Kidney epithelial cell (primary cell): ENCODE measurements at places on chromosomes 2 and 18. TPM values are rescaled to one million over a fixed set of nuclear protein-coding genes. Genes with fewer than 3 reads are reported as not detected.

- no peak for DNase-seq
Observed at GRCh38 chr2:241762933-241763369, 13.7 kb upstream of the GAL3ST2 start.

The CRYGC gene
- not detected in 2 replicates for total RNA-seq

DNA sequence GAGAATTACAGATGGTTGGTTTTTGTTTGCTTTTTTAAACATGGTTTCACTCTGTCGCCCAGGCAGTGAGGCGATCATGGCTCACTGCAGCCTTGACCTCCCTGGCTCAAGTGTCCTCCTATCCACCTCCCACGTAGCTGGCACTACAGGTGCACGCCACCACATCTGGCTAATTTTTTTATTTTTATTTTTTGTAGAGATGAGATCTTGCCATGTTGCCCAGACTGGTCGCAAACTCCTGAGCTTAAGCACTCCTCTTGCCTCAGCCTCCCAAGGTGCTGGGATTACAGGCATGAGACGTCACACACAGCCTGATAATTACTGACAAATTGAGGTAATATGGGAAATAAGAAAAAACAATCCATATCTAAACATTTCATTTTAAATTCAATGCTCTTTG, 110.5 kb upstream of the ZSWIM2 start:
- no peak for DNase-seq

DNA sequence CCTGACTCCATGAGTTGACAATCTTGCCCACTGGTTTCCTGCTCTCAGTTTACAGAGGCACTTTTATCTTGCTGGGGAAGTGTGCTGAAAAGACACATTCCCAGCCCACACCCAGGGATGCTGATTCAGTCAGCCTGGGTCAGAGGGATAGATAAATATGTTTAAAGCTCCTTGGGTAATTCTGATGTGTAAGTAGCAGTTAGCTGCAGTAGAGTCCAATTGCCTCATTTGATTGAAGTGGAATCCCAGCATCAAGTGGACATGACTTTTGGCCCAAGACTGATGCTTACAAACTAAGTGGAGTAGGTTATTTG, 29.4 kb downstream of the PSD4 start:
- no peak for DNase-seq

- DNase-seq, result peak; percentile 75
Observed at GRCh38 chr2:122634256-122634655, 878.8 kb downstream of the TSN start.

DNA sequence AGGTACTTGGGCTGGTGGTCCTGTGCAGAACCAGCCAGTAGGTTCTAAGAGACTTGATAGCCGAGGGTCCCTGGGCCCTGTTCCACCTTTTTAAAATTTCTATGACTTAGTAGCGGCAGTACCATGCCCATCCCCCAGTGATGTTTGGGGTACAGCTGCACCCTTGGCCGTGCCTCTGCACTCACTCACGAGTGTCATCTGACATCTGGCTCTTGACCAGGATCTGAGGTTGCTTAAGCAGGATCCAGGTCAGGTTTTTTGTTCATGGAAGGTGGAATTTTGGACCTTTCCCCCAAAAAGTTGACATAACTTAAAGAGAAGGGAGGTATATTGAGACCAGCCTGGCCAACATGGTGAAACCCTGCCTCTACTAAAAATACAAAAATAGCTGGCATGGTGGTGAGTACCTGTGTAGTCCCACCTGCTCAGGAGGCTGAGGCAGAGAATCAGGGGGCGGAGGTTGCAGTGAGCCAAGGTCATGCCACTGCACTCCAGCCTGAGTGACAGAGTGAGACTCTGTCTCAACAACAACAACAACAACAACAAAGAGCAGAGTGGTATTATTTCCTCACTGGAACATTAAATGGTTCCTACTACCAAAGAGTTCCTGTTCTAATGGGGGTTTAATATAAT, 163.6 kb downstream of the NEDD4L start:
- DNase-seq, result no peak

GRCh38 chr2:153100151-153100550, 378.4 kb downstream of the RPRM start:
- DNase-seq, result no peak

DNA sequence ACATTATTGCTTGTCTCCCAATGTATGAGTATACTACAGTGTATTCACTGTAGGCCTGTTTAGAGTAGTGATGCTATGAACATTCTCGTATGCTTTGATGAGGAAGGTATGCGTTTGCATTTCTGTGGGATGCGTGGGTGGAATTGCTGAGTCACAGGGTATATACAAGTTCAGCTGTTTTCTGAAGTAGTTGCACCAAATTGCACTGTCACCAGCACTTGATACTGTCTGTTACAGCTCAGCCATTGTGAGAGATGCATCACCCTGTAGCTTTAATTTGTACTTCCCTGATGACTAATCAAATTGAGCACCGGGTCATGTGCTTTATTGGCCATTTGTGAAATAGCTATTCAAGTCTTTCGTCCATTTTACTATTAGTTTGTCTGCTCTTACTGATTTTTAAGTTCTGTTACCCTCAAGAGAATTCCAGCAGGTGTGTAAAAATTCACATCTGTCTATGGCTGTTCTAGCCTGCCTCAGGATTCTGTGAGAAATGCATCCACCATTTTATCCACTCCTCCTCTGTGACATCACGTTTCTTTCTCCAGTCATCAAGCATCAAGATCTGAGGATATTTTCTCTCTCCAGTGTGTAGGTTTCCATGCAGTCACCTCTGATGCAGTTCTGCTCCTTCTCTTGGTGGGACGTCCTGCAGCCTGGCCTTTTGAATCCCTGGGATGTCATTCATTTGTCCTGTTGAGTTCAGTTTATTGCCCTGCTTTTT, 72.5 kb downstream of the DGKD start:
- peak; percentile 54 for DNase-seq

The VWA3B gene
- not detected in 2 replicates for total RNA-seq

The TNS1 gene
- 54.5 and 70.6 TPM in 2 replicates for total RNA-seq

- peak; percentile 96 for DNase-seq
Observed at GRCh38 chr2:100292022-100292580, 30.2 kb downstream of the LONRF2 start.

DNA sequence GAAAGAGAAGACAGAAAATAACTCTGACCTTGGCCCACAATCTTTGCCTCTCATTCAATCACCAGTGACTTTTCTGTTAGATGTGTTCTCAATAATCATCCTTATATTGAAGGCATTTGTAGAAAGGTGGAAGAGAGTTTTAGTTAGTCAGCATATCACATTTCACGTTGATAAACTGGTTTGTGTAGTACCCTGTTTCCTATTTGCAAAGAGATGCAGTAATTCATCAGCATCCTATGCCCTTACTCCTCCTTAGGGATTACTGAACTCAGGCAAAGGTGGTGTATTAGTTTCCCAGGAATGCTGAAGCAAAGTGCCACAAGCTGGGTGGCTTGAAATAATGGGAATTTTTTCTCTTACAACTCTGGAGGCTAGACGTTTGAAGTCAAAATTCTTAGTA, 145.0 kb downstream of the SPP2 start:
- DNase-seq, result no peak

GRCh38 chr2:99771681-99772333, 282.0 kb upstream of the REV1 start:
- DNase-seq, result no peak

DNA sequence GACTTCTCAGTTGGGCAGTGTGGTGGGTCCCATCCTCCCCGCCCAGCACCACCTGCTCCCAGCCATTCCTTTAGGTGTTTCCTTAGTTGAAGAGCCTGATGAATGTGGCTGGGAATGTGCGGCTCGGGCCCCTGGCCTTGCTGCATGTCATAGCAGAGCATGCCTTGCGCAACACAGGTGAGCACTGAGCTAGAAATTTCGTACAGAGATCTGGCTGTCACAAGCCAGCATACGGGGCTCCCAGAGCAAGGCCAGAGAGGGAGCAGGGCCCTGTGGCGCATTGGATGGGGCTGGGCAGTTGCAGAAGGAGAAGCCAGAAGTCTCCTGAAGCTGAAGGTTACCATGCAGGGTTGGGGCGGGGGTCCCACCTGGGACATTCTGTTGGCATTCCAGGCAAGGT, 129.7 kb downstream of the WDSUB1 start:
- DNase-seq, result no peak

The L3MBTL4 gene
- total RNA-seq, result 9.8 and 12.5 TPM in 2 replicates

The ARMC9 gene
- 20.0 and 27.5 TPM in 2 replicates for total RNA-seq

The NEB gene
- total RNA-seq, result 0.38 and 0.68 TPM in 2 replicates

DNA sequence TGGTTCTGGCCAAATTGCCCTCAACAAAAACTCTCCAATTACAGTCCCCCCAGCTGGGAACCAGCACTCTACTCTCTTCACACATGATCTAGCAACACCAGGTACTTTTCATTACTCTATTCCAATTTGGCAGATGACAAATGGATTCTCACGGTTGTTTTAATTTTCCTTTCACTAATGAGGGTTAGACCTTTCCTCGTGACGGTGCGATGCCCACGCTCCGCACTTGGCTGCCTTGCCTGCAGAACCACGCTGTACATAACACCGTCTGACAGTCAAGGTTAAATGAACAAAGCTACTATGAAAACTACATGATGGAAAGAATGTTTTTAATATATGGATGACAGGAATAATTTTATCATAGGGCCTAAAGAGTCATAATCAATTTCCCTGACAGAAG, 141.5 kb downstream of the FBXO15 start:
- no peak for DNase-seq

DNA sequence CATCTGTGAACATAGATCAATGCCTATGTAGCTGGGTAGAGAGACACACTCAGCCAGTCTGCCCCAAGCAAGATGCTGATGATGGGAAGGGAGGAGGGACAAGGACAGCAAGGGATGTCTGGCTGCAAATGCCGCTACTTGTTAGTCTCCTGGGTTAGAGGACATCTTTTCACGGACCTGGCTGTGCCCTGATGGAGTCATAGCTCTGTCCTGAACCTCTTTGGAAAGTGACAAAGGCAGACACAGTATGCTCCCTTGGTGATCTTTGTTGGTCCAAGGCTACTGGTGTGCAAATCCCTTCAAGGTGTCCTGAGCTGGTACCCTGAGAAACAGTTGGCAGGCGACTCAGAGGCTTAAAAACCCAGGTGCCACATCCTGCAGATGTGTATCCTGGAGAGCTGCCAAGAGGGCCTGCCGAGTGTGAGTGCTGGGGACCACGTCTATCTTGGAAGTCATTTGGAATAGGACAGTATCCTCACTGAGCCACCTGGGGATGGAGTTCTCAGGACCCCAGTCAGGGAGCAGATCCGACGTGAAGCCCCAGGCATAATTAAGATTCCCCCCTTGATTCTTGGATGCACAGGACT, 10.8 kb downstream of the FOSL2 start:
- DNase-seq, result no peak

The GALNT3 gene
- 19.6 and 22.9 TPM in 2 replicates for total RNA-seq

The C2orf72 gene
- total RNA-seq, result 0.63 and 1.3 TPM in 2 replicates

The CCT4 gene
- 156 and 158 TPM in 2 replicates for total RNA-seq

DNA sequence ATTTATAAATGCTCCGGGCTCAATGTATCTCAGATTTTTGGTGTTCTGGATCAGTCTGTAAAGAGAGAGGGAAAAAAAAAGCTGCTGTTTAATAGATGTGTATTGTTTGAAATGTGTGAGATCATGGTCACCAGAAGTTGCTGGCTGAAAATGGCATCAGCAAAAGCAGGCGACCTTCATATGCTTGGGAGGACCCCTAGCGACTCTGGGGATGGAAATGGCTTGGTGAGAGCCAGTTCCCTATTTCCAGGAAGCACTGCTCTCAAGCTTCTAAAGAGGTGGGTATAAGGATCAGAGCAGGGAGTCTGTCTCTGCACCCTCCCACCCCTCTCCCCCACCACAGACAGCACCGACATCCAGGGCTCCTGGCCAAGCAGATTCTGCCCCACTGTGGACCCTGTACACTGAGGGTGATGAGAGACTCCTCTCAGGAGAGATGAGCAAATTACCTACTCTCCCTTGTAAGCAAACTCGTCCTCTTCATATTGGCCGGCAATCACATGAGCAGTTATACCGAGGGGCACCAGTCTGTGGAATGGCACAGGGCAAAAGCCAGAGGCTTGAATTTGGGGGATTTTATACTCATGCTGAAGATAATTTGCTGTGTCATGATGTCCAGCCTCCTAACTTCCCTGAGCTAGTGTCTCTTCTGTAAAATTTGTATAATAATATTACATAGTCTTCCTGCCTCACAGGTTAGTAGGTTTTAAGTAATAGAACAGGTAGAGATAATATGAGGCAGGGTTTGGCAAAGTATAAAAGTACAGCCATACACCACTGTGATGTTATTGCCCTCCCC, 29.6 kb downstream of the LHCGR start:
- no peak for DNase-seq

The HOXD8 gene
- total RNA-seq, result 18.1 and 22.5 TPM in 2 replicates

DNA sequence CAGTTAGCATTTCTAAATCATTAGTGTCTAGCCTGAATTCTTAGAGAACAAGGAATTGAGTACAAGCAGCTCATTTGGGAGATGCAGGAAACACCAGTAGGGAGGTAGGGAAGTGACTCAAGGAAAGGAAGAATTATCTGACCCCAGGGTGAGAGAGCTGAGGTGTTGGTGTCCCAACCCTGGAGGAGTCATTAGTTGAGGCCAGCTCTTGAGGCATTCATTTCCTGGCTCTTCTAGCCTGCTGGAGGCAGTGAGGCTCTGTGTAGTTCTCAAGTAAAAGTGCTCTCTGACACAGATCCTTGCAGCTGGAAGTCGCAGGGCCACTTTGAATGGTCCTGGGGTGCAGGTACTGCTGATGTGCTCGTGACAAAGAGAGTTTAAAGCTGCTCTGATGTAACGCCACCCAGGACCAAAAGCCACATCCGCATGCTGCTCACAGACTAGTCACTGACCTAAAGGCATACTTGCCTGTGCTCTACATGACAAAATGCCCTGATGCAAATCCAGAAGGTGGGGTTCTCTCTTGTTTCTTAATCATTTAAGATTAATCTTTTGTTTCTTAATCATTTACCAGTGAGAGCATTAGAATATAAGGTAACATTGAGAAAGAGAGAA, 299.5 kb upstream of the LYPD1 start:
- DNase-seq, result no peak

The RTP5 gene
- not detected in 2 replicates for total RNA-seq

The RGPD4 gene
- not detected in 2 replicates for total RNA-seq

The TXNDC2 gene
- total RNA-seq, result not detected in 2 replicates

The SGPP2 gene
- 27.0 and 29.1 TPM in 2 replicates for total RNA-seq

The AGPS gene
- 26.1 and 50.7 TPM in 2 replicates for total RNA-seq

- no peak for DNase-seq
Observed at GRCh38 chr18:23243178-23243577, 107.9 kb downstream of the CABLES1 start.

The ADGRF3 gene
- total RNA-seq, result 0.07 and 0.08 TPM in 2 replicates
